ENCODE measurements at places on chromosomes 3 and 15.
A peak's percentile ranks its signal among the peaks of the same experiment; 100 is the strongest.

DNA sequence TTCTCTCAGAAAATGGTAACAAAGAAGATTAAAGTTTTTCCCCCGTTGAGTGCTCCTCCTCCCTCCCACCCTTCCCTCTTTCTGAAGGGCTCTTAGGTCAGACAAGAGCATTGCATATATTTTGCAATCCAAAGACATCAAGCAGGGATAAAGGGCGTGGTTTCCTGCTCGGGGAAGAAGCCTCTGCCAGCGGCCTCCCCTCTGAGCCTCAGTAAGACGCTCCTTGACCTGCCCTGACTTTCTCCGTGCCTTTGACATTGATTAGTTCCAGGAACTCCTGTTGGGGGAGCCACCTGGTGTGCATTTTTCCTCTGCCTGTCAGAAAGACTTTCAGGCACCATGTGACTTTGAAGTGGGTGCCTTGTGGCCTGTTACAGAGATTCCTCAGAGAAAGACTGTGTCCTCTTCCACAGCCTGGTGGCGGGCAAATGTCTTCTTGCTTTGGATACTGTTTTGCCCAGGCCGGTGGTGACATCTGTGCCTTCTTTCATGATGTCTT lies 87.2 kb upstream of the TBL1XR1 start:
- DNase-seq = no peak

- no peak for DNase-seq
Measured at GRCh38 chr3:10581251-10581650, 75.9 kb upstream of the ATP2B2 start.

DNA sequence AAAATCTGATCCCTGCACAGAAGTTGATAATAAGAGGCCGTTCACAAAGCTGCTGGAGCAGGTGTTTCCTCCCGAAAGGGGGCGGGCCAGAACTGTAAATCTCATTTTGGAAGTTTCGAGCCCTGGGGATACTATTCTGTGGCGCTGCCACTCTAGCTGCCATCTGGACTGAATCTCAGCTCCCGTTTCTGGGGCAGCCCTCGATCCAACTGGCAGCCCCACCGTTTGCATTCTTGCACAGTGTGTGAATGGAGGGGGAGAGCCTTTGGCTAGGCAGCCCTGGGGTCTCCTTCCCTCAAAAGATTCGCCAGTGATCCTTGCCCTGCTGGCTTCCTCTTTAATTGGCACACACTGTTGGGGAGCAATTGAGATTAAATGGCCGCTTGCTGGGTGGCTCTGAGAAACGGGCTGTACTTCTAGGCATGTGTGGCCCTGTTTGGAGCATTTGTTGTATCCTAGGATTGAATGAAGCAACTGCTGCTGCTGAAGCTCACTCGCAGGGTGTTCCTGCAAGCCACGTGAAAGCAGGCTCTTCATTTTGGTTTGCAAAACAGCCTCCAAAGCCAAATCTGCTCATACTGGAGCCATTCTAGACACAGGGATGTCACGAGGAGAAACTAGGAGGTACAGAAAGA lies 57.2 kb upstream of the TOPAZ1 start:
- peak; percentile 32 for DNase-seq

DNA sequence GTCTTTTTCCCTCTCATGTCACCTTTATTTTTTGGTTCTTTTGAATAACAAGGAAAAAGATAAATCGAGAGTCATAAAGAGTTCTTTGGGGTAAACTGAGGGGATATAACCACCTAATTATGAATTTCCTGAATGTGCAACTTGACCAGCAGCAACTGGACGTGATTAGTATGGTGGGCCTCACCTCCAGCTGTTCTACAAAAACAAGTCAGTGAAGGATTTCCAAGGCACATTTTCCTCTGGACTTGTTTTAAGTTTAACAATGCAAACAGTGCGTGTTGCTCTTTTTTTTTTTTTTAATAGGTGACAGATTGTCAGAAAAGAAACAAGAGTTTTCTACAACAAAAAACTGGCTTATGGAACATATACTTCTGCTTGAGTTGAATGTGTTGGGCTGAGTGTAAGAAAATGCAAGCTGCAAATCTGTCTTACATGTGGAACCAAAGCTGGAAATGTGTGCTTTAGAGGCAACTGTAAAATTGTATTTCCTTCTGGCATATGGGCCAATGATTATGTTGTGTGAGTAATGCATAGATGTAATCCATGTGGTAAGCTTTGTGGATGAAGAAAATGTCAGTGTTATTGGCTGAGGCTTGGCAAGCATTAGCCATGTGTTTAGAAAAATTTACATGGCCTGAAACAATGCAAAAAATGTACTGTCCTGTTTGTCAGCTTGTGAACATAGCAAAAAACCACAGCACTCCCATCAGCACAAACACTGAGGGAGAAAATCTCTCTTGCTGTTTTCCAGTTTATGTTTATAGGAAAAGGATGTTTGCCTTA lies 44.5 kb upstream of the FNDC3B start:
- no peak for DNase-seq

DNA sequence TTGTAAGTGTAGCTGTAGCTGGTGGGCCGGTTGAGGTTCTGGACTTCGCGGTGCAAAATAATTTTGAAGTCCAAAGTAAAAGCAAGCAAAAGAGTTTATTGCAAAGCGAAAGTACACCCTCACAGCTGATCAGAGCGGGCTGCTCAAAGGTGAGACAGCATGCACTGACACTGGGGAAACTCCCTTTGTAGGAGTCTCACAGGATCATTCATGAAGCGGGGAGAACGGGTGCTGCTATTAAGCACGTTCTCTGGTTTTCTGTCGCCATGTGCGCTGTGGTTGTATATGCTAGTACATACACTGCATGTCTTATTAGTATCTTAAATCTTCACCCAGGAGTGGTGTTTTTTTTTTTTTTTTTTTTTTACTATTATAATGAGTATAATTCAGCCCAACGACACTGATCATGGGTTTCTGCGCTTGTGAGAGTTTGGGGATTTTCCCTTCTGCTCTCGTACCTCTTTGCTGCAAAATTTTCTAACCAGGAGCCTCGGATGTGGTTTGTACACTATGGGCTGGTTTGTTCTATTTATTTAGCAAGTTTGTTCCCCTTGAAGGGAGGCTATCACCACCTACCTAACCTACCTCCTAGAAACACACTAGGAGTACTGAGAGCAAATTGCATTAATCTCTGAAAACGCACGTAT lies 1.4 kb upstream of the AP4E1 start:
- no peak for DNase-seq

All from NCI-H2081 (cell line).